ENCODE measurements at places on chromosomes 2 and 18.

DNA sequence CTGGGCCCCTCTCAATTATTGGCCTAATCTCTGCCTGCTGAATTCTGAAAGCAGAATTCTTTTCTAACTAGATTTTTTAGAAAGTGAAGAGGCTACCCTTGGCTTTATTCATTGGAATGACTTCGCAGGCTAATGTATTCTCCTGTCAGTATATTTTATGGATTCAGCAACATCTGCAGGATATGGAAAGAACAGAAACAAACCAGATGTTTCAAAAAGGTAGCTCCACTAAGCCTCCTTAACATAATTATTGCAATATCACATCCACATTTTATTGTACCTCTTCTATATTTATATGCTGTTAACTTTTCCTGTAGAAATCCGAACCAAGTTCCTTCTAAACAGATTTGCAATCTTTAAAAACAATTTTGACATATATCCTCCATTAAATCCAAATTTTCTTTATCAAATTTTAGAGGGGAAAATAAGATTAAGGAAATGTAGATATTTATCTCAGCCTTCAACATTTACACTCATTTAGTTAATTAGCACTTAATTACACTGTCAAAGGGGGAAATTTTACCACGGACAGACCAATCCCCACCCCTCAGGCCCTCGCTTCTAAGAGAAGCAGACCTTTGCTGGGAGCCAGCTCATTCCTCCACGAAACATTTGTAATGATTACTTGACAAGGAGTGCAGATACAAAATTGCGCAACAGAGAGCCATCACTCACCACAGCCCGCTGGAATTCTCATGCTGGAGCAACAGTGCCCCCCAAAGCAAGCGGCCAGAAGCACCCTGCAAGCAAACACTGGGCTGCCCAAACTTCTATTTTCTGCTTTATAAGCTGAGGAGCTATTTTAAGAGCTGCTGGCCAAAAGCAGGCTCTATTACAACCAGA is 253.4 kb downstream of the ETAA1 start:
- DNase-seq: no peak

GRCh38 chr2:199819746-199820145 is 31.2 kb downstream of the FTCDNL1 start:
- no peak for DNase-seq

GRCh38 chr2:239619369-239619768 is 218.5 kb upstream of the HDAC4 start:
- no peak for DNase-seq

GRCh38 chr2:43185146-43185545 is 41.3 kb downstream of the ZFP36L2 start:
- DNase-seq: no peak

- DNase-seq: no peak
Observed at GRCh38 chr18:76482267-76482666, 12.8 kb downstream of the ZNF516 start.

DNA sequence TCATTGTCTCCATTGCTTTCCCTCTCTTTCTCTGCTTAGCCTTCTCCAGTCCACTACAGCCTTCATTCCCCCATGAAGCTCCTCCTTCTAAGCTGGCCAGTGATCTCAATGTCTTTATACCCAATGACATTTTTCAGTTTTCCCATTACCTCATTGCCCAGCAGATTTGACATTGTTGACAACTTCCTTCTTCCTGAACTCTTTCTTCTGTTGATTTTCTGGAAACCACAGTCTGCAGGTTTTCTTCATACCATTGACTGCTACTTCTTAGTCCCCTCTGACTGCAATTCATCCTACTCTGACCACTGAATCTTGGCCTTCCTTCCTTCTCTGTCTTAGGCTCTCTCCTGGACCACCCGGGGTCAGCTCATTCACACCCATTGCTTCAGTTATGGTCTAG is 22.9 kb upstream of the SPP2 start:
- no peak for DNase-seq

DNA sequence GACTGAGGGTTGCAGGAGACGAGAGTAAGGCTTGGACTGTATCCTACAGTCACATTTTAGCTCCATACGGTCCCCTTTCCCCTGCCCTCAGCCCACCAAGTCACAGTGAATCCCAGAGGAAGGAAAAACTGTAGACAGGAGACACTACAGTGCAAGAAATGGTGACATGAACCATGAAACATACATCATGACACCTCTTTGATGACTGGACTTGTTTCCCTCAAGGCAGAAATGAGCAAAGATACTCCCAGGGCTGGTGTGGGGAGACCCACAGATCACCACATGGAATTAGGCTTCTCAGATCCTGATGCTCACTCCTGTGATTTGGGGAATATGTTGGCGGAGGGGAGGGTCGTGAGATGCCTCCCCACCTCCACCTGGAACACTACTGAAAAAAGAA is 48.2 kb upstream of the SPP2 start:
- DNase-seq: no peak

GRCh38 chr2:187354661-187355060 is 93.4 kb downstream of the CALCRL start:
- DNase-seq: no peak

- no peak for DNase-seq
Observed at GRCh38 chr2:130827502-130828251, 9.0 kb upstream of the ARHGEF4 start.

DNA sequence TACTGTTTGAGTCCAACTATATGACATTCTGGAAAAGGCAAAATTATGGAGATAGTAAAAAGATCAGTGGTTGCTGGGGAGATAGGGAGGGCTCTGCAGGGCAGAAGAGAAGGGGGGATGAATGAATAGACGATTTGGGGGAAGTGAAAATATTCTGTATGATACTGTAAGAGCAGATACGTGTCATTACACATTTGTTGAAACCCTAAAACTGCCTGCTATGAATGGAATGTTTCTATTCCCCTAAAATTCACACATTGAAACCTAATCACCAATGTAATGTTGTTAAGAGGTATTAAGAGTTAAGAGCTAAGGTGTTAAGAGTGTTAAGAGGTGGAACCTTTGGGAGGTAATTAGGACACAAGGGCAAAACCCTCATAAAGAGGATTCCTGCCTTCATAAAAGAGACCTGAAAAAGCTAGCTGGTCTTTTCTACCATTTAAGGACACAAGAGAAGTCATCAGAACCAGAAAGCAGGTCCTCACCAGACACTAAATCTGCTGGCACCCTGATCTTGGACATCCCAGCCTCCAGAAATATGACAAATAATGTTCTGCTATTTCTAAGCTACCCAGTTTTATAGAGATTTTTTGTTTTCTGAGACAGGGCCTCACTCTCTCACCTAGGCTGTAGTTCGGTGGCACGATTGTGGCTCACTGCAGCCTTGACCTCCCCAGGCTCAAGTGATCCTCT is 76.2 kb downstream of the ATAD2B start:
- no peak for DNase-seq

DNA sequence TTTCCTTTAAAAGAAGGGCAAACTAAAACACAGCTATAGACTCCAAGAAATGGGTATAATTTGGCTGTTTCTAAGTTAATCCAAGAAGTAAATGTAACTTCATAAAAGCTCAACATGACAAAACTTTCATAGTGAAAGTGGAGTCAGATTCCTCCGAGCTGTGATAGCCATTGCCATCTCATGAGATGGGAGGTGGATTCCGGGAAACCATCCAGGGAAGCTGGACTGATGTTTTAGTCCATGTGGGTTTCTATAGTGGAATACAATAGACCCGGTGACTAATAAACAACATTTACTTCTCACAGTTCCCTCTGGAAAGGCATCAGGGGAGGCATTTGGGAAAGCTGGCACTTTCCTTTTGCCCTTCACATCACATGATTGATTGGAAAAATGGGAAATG is 10.0 kb upstream of the LAPTM4A start:
- DNase-seq: no peak

DNA sequence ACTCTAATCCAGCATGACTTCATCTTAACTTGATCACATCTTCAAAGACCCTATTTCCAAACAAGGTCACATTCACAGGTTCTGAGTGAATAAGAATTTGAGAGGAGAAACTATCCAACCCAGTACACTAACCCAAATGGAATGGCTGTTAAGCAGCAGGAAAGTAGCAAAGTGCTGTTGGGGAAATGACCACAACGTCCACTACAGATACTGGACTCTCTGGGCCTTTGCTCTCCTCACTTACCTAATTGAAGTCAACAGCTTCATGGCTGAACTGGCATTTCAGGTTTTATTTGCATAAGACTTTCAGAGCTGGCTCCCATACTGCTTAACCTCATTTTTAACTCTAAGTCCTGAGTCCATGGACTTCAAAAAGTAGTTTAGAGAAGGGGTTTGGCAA is 38.0 kb upstream of the ACVR2A start:
- DNase-seq: no peak

- no peak for DNase-seq
Observed at GRCh38 chr18:49028801-49029506, 78.2 kb upstream of the SMAD7 start.

GRCh38 chr2:186327251-186327868 is 158.7 kb upstream of the ZC3H15 start:
- DNase-seq: no peak

GRCh38 chr2:201261906-201262305 is 1.6 kb downstream of the CASP8 start:
- DNase-seq: no peak
